NCI-H187 treated with DMSO at 0.1 percent for 48 hours (cell line): ENCODE measurements at places on chromosomes 7 and 10.

- DNase-seq: no peak
Observed at GRCh38 chr7:45690762-45691150, 116.6 kb downstream of the ADCY1 start.

- no peak for DNase-seq
Observed at GRCh38 chr7:52851547-52851946, 183.9 kb upstream of the POM121L12 start.

- DNase-seq: no peak
Observed at GRCh38 chr7:128405471-128406313, 4.1 kb downstream of the IMPDH1 start.

DNA sequence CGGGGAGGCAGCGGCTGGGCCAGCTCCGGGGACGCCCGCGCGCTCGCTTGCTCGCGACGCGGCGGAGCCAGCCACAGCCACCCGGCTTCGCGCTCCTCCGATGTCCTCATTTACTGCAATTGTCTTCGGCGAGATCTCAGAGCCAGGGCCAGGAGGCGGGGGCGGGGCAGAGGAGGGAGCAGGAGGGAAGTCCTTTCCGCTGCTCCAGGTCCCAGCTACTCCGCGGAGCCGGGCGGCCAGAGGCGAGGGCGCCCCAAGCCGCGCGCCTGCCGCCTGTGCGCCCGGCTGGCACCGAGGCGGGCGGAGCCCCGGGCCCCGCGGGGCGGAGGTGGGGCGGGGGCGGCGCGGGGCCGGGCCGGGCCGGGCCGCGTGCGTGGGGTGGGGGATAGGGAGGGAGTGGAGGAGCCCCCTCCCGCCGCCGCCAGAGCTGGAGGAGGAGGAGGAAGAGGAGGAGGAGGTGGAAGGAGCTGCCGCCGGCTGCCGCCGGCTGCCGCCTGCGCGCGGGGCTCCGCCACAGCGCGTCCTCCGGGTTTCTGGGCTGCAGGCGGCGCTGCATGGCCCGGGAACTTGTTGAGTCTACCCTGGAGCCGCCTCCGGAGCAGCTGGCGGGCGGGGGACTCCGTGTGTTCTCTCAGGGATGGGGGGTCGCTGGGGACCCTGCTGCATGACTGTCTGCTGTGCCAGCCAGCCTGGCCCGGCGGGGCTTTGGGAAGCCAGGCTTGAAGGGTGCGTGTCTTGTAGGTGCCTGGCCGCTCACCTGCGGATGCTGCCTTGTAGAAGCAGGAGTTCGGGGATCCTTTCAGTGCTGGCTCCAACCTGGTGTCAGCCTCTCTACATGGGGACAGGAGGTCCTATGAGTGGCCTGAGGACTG lies at the start of gene INSYN2A:
TSS of gene INSYN2A (minus strand) at position 310 of the 872 bp plus-strand sequence. CDS start 20,196 bp downstream, outside the sequence.
- no peak for DNase-seq

DNA sequence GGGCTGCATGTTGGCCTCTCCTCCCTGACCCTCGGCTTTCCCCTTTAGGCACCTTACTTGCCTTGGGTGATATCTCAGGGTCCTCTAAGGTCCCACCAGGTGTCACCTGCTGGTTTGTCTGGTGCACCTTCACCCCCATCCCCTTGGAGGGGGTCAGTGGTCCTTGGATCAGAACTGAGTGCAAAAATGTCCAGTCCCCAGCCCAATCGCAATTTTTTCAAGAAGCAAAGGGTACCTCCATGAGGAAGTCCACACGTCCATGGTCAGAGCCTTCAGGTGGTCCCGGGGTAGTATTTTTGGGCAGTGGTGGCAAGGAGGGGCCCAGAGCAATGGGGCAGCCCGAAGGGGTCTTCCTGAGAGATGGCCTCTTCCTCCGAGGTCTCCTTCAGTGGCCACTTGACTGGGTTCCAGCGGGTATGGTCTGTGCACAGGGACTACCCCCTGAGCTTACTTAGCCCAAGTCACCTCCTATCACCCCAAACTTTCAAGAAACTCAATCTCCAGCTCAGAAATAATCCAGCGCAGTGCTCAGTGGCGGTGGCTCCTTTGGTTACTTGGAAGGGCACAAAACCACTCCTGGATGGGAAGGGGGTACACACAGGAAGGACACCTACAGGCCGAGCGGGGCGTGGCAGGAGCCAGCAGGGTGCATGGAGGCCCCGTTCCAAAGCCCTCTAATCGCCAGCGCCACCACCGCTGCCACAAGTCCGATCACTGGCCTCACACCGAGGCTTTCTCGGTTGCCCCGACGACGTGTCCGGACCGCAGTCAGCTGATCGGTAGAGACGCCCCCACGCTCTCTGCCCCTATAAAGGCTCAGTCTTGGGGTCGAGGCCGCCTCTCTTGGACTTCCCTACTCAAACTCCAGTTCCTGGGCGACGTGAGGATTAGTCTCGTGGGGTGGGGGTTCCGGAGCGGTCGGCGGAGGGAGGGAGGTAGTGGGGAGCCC lies 4.5 kb downstream of the SAP25 start:
- DNase-seq: no peak

- DNase-seq: no peak
Observed at GRCh38 chr10:79142064-79142491, 73.3 kb downstream of the ZMIZ1 start.

- DNase-seq: no peak
Observed at GRCh38 chr7:34225193-34225592, 319.9 kb downstream of the BMPER start.

DNA sequence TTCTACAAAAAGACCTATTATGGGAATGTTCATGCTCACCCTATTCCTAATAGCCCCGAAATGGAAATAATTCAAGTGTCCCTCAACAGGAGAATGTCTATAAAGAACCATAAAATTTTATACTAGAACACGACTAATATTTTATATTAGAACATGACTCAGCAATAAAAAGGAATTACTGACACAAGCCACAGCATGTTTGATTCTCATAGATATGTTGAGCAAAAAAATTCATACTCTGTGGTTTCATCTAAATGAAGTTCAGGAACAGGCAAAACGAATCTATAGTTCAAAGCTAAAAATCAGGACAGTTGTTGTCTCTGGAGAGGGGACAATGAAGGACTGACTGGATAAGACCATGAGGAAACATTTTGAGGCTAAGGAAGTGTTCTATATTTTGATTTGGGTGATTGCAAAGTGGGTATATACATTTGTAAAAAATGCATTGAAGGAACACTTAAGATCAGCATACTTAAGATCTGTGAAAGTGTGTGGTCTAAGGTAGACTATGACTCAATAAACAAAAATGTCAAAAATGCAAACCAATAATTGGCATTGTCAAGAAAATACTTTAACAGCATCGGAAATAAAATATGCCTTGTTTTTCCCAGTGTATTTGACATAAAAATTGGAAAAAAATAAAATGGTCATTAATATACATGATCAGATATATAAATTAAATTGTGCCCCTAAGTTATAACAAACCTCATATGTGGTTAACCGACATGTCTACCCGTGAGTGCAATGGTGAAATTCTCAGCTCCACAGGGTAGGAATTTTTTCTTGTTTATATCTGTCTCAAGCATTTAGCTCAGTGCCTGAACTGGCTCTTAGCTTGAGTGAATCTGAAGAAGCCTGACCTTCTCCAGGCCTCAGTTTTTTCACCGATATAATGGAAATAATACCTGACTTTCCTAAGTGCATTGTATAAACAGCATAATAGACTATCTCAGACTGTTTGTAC lies 124.9 kb upstream of the CTTNBP2 start:
- no peak for DNase-seq

DNA sequence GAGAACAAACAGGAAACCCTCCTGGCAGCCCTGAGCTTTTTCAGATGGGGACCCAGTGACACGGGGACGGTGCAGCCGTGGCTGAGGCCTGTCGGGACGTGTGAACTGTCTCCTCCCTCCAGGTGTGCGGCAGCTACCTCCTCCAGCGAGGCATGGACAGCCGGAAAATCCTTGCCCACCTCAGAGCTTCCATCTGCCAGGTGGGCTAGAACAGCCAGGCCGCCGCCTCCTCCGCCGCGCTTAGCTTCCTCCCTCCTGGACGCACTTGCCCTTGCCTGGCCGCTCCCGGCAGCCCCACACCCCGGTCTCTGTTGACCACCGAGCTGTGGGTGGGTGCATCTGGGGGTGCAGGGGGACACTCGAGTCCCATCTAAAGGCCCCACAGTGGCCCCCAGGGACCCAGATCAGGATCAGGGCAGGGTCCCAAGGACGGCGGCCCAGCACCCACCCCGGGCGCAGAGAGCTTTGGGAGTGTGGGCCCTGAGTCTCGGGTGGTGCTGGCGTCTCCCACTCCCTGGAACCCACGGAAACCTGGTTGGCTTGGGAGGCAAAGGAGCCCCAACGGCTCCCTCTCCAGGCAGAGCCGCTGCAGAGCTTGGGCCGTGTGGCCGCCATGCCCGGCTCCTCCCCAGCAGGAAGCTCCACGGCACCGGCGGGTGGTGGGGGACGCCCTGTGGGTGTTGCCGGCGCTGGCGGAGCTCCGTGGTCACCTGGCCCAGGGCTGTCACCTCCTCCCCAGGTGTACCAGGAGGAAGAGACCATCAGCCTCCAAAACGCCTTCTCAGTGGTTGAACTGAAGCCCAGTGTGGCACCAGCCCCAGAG lies 32.9 kb upstream of the UTF1 start:
- DNase-seq: no peak

- no peak for DNase-seq
Observed at GRCh38 chr10:83229991-83230390, 909.3 kb upstream of the GHITM start.

DNA sequence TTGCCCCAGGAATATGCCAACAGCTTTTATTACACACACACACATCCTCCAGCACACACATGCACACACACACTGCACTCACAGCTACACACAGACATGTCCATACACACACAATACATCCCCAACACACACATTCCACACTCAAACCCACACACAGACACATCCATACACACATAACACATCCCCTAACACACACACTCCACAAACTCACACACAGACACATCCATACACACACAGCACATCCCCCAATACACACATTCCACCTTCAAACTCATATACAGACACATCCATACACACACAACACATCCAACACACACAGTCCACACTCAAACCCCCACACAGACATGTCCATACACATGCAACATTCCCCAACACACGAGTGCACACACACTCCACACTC lies 19.1 kb downstream of the SH3PXD2A start:
- no peak for DNase-seq

DNA sequence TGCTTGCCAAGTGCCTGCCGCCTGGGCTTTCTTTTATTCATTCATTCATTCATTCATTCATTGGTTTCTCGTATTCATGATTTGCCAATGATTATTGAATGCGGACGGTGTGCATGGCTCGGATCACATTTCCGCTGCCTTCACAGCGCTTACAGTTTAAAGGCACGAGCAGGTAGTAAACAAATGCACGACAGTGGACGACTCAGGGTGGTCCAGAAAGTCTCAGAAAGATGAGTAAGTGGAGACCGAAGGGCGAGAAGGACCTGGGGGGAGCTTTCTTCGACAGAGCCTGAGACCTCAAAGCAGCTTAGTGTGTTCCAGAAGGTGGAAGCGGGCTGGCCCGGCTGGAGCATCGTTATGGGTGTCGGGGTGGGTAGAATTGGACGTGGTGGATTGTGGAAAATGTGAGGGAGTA lies 506 bp downstream of the MCM10 start:
- DNase-seq: no peak

- no peak for DNase-seq
Observed at GRCh38 chr7:51261950-51262795, 54.4 kb downstream of the COBL start.

DNA sequence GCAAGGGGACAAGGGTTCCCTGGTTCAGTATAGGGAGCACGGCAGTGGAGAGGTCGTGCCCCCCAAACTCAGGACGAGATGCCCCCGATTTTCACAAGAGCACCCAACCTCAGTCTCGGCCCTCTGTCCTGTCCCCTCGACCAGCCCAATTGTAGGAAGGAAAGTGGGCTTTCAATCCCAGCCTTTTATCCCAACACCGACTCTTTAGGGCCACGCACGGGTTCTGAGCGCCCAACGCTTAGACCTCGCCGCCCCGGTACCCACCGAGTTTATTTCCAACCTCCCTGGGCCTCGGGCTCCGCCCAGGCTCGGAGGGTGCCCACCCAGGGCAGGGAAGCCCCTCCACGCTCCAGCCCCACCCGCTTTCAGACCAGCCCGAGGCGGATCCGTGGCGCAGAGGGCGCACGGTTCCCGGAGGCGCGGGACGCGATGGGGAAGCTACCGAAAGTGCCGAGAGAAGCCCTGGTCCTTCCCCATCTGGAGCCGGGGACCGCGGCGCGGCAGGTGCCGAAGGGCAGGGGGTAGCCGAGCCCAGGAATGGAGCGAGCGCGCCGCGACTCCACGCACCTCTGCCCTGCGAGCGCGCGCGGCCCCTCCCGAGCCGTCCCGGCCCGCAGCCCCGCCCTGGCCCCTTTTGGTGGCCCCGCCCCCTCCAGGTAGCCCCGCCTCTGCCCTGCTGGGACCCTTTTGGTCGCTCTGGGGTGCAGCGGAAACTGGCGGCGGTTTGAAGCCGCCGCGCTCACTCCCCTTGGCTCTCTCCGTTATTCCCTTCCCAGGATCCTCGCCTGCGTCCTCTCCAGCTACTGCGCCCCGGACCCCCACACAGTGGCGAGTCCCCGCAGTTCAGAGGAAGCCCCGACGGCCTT lies 20.4 kb downstream of the GRID2IP start:
- DNase-seq: no peak

- DNase-seq: no peak
Observed at GRCh38 chr7:105224884-105225651, 163.7 kb downstream of the SRPK2 start.

GRCh38 chr7:39700932-39701331 lies 77.6 kb downstream of the RALA start:
- no peak for DNase-seq

DNA sequence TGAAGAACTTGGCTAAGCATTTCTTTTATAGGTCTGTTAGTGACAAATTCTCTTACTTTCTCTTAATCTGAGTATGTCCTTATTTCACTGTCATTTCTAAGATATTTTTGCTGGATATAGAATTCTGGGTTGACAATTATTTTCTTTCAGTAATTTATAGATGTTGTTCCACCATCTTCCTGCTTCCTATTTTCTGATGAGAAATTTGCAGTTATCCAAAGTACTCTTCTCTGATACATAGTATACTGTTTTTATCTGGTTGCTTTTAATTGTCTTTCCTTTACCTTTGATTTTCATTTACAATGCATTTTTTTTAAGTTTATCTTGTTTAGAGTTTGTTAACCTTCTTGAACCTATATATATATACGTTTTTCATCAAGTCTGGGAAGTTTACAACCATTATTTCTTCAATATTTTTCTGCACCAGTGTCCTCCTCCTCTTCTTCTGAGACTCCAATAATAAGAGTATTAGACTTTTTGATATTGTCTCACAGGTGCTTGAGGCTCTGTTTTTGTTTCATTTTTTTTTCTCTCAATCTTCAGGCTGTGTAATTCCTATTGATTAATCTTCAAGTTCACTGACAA lies 101.6 kb upstream of the INSIG1 start:
- no peak for DNase-seq
